ENCODE measurements at places on chromosomes 5 and 9. TPM values are rescaled to one million over a fixed set of nuclear protein-coding genes. Genes with fewer than 3 reads are reported as not detected.
A peak's percentile ranks its signal among the peaks of the same experiment; 100 is the strongest.

The PCDHGB5 gene
- total RNA-seq, result not detected

The UQCRQ gene
- 231 TPM for total RNA-seq

The MARCOL gene
- total RNA-seq, result not detected

The CDH18 gene
- 1.9 TPM for total RNA-seq

The ACOT12 gene
- total RNA-seq, result not detected

DNA sequence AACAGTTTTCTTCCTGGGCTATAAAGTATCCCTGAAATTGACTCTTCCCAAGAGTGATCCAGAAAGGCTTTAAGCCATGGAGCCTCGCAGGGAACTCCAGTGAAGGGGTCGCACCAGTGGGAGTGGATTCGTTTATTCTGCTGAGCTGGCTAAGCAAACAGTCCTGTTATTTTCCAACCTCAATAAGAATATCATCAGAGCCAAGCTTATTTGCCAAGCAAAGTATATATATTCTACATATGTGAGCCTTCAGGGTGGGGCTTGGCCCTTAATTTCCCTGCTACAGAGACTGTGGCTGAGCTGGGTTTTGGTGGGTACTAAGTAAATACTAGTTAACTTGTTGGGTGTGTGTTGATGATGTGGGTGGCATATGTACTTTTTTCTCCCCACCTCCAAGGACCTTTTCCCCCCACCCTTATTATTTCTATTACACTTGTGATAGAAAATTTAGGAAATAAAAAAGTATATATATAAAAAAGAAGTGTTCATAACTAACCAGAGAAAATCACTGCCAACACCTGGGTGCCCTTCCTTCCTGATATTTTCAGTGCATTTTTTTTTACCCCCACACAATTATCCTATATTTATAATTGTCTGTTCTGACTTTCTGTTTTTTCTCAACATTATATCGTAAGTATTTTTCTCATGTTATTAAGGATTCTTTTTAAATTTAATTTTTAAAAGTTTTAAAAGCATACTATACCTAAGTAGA lies 5.3 kb downstream of the GSN start:
- DNase-seq, result no peak

DNA sequence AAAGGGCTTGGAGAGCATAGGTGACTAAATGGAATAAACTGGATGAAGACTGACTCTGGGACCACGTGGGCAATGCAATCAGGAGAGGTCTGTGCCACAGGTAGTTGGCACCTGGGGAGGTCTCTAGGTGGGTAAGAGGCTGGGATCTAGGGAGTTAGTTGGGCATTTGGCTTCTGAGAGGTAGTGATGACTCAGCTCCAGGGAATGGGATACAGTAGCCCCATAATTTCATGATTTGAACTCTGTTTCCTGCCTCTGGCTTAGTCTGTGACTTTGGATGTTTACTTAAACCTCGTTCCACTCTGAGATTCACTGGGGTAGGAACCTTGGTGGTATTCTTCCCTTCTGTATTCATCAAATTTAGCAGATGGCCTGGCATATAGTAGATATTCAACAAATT lies 240.8 kb downstream of the KIF4B start:
- DNase-seq, result peak; percentile 36

DNA sequence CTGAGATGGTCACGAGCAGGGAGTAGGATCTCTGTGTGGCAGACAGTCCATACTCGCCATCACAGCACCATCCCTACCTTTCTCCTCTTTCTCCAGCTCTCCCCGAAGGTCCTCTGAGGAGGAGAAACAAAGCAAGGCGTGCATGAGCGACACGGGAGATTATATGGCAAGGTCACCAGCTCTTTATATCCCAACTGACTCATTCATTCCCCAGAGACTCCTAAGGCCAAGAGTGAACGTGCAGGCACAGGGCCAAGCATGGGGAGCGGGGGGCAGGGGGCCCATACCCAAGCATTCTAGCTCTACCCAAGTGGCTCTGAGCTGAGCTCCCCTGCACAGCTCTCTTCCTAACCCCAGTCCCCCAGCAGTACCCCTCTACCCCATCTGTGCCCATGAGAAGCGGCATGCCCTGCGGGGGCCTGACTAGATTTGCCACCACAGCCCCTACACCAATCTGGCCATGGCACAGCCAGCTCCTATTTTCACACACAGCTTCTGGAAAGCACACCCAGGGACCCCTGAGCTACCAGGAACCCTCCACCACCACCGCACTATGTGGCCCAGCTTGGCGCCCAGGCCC lies 6.8 kb downstream of the TRIM7 start:
- DNase-seq, result no peak

DNA sequence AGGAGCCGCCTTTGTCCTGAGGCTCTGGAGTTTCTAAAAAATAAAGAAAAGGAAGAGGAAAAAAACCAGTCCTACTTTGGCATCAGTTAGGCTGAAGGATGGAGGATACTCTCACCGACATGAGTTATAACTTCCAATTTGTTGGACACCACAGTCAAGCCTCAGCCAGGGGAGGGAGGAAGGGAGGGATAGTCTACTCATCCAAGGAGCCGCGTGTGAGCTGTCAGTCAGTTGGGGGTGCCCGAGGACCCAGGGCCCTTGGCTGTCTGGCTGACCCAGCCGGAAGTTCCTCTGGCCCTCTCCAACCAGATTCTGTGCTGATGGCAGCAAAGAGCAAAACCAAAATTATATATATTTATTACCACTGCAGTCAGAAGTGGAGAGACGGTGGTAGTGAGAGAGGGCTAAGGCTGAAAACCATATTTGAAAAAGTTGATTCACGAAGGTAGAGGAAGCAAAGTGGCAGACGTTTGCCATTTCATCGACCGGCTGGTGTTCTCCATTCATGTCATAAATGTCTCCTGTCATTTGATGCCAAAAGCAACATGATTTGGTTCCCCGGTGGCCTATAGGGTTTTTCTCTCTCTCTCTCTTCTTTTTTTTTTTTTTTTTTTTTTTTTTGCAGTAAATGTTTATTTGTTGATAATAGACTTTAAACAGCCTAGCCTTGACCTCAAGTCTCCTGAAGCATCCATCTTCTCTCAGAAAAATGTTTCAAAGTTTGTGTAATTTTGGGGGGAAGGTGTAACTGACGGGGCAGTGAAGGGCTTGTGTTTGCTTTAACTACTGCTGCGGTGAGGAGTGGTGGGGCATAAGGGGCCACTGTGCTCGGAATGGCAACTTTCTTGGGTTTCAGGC lies 7.6 kb downstream of the LMX1B start:
- DNase-seq, result no peak

DNA sequence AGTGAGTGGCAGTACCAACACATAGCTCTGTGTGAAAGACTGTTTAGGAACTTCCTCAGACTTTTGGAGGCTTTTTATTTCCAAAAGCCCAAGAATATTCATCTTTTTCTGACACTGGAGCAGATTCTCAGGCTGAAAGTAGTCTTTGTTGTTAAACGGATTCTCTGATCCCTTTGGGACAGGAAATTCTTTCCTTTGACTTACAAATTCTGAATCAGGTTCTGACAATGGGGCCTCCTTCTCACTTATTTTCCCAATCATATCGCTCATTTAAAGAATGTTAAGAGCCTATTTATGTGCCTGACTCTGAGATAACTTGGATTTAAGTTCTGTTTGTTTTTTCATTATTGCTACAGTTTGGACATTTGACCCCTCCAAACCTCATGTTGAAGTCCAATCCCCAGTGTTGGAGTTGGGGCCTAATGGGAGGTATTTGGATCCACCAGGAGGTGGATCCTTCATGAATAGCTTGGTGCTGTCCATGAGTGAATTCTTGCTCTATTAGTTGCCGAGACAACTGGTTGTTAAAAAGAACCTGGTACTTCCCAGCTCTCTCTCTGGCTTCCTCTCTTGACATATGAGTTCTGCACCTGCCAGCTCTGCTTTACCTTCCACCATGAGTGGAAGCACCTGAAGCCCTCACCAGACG lies 4.1 kb upstream of the ADGRV1 start:
- no peak for DNase-seq

DNA sequence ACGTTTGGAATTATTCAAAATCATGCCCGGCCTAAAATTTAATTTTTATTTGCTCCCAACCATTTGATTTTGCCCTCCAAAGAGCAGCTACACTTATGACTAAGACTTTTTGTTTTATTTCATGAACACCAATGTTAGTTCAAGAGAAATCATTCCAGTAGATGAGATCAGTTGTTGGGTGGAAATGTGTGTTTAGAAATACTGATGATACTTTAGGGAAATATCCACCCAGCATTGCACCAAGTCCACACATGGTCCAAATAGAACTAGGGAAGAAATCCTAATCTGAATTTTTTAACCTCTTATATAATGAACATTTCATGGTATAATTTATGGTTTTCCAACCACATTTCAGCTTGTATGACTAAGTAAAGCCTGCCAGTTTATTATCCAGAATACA lies 28.3 kb upstream of the GOLPH3 start:
- DNase-seq, result no peak

DNA sequence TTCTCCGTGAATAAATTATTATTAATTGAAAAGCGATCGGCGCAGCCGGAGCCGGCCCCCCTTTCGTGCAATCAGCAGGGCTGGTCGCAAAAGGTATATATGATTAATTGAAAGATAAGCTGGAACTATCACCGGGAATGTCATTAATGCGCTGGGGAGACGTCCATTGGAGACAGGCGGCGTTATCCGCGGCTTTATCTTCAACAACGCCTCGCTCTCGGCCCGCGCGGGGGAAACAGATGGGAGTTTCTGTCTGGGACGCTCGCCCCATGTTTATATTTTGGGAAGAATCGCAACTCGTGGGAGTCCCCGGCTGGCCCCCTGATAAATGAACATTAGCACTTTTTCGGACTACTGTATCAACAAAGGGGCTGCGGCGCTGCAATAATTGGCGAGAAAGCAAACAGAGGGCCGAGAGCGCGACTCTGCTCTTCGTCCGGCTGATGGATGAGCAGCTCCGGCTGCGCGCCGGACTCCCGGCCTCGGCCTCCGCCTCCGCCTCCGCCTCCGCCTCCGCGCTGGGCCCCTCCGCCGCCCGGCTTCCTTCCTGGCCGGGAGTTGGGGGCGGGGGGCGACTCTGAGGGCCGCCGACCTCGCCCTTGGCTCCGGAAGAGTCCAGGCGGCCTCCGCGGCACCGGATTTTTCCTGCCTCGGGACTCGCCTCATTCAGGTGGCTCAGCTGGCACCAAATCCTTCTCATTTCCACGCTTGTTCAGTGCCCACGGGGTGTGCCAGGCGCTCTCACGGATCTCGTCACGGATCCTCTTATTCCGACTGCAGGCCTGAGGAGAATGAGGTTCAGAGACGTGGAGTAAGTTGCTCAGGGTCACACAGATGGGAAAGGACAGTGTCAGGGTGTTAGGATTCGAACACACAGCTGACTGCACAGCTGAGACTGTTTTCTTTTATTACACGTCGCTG lies 3.6 kb upstream of the NKX2-5 start:
- DNase-seq, result peak; percentile 17

DNA sequence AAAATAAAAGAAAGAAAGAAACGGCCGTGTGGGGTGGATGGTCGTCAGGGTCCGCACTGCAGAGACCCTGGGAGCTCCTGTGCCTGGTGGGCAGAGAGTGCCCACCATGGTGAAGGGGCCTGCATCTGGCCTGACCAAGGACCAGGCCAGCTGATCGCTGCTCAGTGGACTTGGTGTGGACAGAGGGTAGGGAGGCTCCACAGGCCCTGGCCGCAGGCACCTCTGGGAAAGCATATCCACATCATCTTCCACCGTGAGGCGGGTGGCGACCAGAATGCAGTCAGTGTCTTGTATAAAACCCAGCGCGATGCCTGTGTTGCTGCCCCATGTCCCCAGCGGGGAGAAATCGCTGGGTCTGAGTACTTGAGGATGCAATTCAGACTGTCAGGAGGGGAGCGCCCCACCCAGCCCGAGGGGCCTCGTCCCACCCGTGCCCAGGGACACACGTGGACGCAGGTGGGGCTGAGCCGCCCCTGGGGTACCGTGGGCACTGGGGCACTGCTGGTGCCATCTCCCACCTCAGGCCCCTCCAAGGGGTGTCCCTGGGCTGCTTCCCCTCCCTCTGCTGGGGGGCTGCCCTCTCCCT lies 27.8 kb upstream of the SLC6A19 start:
- DNase-seq, result no peak

DNA sequence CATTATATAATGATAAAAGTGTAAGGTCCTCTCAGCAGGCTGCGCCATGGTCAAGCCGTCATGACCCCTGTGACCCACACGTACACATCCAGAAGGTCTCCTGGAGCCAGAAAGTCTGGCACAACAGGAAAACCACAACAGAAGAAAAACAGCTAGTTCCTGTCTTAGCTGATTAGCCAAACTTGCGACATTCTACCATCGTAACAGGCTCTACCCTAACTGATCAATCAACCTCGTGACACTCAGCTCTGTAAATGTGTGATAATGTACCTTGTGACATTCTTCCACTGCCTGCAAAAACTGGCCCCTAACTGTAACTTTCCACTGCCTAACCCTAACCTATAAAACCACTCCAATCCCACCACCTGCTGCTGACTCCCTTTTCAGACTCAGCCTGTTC lies 316.4 kb upstream of the TUSC1 start:
- peak; percentile 37 for DNase-seq

DNA sequence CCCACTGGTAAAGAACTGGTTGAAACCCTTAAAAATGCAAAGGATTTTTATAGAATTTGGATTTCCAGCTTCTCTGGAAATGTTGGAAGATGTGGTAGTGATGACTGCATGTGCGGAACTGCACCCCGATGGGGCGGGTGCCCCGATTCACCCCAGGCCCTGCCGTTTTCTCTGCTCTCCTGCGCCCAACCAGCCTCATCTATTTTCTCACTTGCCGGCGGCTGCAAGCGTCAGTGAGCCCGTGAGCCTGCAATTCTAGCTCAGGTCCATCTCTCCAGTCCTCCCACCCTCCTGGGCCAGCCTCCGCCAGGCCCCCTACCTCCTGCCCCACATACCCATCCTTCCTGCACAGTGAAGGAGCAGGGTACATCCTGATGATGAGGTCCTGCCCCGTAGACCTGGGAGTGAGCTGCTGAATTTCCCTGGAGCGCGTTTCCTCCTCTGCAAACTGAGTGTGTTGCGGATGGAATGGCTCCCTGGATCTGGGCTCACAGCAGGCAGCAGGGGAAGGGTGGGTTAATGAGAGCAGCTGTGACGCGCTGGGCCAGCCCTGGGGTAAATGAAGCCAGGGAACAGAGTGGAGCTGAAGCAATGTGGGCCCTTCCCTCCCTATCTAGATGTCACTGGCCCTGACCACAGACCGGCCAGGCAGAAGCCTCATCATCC lies 45.9 kb upstream of the PHYKPL start:
- DNase-seq, result no peak

GRCh38 chr9:92971776-92972175 lies 24.5 kb downstream of the FGD3 start:
- no peak for DNase-seq
